ENCODE measurements at places on chromosomes 2 and 18. TPM values are rescaled to one million over a fixed set of nuclear protein-coding genes. Genes with fewer than 3 reads are reported as not detected.

CFC1 gene
- total RNA-seq: not detected

GLB1L gene
- 24.3 TPM for total RNA-seq

CD207 gene
- total RNA-seq: not detected

HOXD1 gene
- not detected for total RNA-seq

LGALSL gene
- 7.4 TPM for total RNA-seq

CPS1 gene
- total RNA-seq: 12.9 TPM

ABCG5 gene
- not detected for total RNA-seq

RUFY4 gene
- total RNA-seq: not detected

INSIG2 gene
- 10.5 TPM for total RNA-seq

GREB1L gene
- 11.2 TPM for total RNA-seq

TMEM131 gene
- total RNA-seq: 13.8 TPM

KRTCAP3 gene
- total RNA-seq: 5.2 TPM

HOXD13 gene
- not detected for total RNA-seq

CCDC68 gene
- 4.5 TPM for total RNA-seq

KCNS3 gene
- total RNA-seq: 1.2 TPM

C2orf78 gene
- not detected for total RNA-seq

EVA1A gene
- 7.3 TPM for total RNA-seq

CNTNAP5 gene
- total RNA-seq: not detected

LCLAT1 gene
- 20.1 TPM for total RNA-seq

SIX3 gene
- total RNA-seq: not detected

SPP2 gene
- not detected for total RNA-seq

ACMSD gene
- total RNA-seq: not detected

FARSB gene
- total RNA-seq: 13.5 TPM

PLEK gene
- not detected for total RNA-seq

IL1RL2 gene
- 1.7 TPM for total RNA-seq

GALNT13 gene
- 0.09 TPM for total RNA-seq

All from pericardium fibroblast (primary cell).